SW 1271 (cell line): ENCODE measurements at places on chromosomes 12 and 14.
A peak's percentile ranks its signal among the peaks of the same experiment; 100 is the strongest.

DNA sequence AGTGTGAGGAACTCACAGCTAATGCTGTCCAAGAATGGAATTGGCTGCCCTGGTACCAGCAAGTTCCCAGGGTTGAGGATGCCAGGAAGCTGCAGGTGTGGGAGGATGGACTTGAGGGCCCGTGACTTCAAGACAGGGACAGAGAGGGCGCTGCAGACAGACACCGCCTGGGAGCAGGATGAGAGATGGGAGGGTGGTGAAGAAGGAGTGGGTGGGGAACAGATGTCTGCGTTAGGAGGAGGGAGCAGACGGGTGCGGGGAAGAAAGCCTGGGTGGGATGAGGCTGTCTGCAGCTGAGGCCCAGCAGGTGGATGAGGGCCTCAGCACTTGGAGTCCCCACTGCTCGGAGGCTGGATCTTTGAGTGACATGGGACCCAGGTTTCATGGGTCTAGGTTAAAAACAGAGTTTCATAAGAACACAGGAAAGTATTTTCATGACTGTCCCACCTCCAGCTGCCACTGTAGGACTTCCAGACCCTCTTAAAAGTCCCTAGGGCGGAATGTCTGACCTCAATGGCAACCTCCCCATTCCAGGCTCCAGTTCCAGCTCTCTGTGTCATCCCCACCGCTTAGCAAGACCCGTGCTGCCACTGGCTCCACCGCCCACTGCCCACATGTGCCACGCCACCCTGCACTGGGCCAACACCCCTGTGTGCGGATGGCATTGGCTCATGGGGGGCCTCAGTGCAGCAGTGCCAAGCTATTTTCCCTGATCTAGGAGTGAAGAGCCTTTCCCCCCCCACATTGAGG is 70.3 kb upstream of the SCN8A start:
- no peak for DNase-seq

- DNase-seq, result no peak
Observed at GRCh38 chr12:15575671-15576541, 213.3 kb downstream of the EPS8 start.

- peak; percentile 30 for DNase-seq
Observed at GRCh38 chr12:69639400-69640016, 28.8 kb upstream of the LRRC10 start.

DNA sequence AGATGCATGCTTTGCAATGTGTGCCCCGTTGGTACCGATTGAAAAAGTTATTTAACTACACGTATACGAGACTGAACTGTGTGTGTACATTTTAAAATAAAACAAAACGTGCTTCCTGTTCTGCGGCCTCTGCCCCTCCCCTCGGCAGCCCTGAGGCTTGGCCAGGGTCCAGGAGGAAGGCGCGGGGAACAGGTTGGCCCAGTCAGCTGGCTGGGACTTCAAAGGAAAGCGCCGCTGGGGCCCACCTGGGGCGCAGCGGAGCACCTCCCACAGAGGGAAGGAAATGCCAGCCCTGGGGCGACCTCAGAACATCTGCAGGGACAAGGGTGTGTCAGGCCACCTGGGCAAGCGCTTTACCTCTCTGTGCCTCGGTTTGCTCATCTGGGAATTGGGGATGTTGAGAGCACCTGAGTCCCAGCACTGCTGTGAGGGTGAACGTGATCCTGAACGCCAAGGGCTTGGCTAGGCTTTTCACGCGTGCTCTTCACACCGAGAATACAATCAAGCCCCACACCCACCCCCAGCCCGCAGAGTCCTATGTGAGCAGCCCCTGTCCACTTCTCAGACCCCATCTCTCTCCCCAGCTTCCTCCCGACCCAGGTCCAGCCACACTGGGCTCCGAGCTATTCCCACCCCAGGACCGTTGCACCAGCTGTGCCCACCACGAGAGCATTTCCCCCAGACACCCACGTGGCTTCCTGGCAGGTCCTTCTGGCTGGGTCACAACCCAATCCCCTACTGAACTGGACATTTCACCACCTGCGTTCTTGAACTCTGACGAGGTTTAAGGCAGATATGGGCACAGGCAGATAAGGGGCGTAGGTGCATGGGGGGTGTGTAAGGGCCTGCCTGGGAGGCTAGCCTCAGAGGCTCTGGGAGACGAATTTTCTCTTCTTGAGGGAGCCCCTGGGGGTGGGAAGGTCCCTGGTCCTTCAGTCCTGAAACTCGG is 41.9 kb upstream of the NCOR2 start:
- DNase-seq, result no peak

DNA sequence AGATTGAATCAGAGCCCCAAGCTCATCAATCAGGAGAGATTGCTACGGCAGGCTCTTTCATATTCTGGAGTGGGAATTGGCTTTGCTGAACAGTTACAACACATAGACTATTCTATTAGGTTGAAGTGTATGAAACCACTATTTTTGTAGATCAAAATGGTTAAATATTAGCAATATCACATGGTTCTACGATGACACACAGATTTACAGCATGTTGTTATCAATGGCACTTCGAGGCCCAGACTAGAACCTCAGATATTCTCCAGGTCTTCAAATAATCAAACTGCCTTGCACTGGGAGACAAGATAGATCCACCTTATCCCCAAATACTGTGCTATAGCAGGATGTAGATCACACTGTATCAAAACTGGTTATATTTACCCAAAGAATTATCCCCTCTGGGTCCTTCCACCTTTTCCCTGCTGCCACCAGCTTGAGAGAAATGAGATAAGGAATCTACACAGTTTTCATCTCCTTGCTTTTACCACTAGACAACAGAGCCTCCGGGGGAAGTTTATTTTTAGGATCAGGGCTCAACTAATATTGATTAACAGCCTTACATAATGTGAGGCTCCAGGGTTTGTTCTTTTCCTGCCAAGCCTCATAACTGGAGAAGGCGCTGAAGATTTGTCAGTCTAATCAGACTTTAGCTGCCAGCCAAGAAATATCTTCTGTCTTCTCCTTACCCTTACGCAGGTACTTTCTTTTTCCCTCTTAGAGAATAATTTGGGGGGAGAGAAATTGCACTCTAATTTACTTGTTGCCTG is 507.1 kb downstream of the DIO2 start:
- no peak for DNase-seq

DNA sequence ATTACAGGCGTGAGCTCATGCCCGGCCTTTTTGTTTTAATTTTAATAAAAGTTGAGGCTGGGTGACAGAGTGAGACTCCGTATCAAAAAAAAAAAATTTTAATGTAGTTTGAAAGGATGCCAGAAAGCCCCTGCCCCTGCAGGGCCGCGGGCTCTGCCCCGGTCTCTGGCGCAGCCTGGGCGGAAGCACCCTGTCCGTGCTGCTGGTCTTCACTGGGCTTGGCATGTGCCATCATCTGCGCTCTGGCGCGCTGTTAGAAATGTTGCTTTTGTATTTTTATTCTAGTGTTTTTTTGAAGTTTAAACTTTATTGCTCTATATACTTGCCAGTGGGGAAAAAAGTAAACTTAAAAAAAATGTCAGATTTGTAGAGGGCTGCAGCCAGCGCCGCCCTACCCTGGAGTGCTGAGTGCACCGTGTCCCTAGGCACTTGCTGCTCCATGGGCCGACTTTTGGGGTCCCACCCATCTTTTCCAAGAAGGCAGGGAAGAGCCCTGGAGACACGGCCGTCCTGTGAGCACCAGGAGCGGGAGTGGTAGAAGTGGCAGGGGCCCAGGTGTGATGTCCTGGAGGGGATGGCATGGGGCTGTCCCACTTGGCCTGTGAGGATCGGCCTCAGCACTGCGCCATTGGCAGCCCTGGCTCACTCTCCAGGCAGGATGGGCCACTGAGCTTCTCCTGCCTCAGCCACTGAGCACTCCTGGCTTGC is 4.0 kb downstream of the MTA1 start:
- no peak for DNase-seq

- no peak for DNase-seq
Observed at GRCh38 chr14:106613256-106613655, 1086.9 kb downstream of the TMEM121 start.

DNA sequence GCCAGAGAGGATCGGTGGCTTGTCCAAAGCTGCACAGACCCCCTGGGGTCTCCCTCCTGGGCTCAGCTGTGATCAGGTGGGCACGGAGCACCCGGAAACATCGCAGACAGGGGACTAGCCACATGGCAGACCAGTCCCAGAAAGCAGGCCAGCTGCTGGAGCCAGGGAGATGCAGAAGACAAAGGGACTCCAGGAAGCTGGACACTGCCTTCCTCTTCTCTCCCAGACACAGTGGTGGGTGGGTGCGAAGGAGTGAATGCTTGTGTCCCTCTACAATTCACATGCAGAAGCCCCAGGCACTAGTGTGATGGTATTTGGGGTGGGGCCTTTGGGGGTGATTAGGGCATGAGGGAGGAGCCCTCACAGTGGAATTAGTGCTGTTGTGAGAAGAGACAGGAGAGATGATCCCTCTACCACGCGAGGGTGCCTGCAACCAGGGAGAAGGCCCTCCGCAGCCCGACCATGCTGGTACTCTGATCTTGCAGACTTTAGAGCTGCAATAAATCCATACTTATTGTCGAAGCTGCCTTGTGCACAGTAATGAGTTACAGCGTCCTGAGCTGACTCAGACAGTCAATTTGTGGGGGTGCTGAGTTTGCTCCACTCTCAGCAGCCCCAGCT is 95.2 kb downstream of the CALM1 start:
- DNase-seq, result no peak

DNA sequence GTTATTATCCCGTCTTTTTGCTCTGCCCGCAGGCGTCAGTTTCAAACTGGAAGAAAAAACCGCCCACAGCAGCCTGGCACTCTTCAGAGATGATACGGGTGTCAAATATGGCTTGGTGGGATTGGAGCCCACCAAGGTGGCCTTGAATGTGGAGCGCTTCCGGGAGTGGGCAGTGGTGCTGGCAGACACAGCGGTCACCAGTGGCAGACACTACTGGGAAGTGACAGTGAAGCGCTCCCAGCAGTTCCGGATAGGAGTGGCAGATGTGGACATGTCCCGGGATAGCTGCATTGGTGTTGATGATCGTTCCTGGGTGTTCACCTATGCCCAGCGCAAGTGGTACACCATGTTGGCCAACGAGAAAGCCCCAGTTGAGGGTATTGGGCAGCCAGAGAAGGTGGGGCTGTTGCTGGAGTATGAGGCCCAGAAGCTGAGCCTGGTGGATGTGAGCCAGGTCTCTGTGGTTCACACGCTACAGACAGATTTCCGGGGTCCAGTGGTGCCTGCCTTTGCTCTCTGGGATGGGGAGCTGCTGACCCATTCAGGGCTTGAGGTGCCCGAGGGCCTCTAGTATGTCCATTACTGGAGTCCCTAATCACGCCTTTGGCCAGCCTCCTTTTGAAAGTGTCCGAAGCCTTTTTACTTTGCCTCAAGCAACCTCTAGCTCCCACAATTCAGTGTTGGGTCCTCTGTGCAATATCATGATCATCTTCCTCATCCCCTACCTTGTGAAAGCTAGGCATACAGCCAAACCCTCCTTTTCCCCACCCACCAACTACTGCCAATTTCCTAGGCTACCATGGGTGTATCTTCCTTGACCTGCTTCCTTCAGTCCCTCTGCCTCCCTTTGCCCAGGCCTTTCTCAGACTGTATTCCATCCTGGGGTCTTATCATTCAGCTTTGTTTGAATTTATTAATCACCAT is 891 bp downstream of the SPRYD4 start:
- DNase-seq, result peak; percentile 18

- no peak for DNase-seq
Observed at GRCh38 chr12:113070117-113070906, 13.8 kb downstream of the DTX1 start.

- DNase-seq, result no peak
Observed at GRCh38 chr14:91674911-91675310, 57.0 kb downstream of the CATSPERB start.

GRCh38 chr14:82403987-82404386 is 870.3 kb upstream of the SEL1L start:
- DNase-seq, result no peak

- DNase-seq, result no peak
Observed at GRCh38 chr12:127174881-127175280, 1092.1 kb upstream of the TMEM132C start.

DNA sequence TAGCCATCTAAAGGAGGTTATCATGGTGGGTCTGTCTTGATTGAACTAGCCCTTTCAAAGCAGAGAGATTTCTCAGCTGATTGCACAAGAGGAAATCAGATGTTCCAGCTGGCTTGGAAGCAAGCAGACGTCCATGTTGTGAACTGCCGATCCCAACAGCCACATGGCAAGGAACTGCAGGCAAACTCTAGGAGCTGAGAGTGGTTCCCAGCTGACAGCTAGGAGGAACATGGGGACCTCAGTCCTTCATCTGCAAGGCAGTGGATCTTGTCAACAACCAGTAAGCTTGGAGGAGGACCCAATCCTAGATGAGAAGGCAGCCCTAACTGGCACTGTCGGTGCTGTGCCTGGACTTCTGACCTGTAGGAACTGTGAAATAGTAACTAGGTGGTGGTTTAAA is 7.7 kb downstream of the ACVR1B start:
- no peak for DNase-seq

- DNase-seq, result no peak
Observed at GRCh38 chr14:104892531-104893434, 27.7 kb downstream of the CEP170B start.
